ENCODE measurements at places on chromosomes 7 and 10.

DNA sequence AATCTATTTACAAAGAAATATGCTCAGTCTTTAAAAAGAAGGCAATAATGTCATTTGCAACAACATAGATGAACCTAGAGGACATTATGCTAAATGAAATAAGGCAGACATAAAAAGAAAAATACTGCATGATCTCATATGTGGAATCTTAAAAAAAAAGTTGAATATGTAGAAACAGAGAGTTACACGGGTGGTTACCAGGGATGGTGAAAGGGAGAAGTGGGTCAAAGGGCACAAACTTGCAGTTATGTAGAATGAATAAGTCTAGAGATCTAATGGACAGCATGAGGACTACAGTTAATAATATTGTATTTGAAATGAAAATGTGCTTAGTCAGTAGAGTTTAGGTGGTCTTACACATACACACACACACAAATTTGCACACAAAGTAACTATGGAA is 88.2 kb upstream of the CCDC71L start:
- DNase-seq: no peak

DNA sequence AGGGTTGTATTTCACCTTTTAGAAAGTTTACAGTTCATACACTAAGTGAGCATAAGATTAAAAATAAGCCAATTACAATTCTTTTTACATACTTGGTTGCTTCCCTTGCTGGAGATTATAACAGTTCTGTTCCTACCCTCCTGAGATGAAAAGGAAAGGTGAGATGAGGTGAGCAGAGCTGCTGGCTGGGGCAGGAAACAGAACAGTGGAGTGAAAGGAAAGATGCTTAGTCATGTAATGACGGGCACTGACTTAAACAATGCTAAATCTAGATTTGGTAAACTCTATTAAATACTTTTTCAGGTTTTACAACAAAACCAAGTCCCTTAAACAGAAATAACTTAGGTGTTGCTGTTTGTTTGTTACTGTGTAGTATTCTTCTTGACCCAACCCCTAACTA is 19.9 kb upstream of the ZEB1 start:
- no peak for DNase-seq

DNA sequence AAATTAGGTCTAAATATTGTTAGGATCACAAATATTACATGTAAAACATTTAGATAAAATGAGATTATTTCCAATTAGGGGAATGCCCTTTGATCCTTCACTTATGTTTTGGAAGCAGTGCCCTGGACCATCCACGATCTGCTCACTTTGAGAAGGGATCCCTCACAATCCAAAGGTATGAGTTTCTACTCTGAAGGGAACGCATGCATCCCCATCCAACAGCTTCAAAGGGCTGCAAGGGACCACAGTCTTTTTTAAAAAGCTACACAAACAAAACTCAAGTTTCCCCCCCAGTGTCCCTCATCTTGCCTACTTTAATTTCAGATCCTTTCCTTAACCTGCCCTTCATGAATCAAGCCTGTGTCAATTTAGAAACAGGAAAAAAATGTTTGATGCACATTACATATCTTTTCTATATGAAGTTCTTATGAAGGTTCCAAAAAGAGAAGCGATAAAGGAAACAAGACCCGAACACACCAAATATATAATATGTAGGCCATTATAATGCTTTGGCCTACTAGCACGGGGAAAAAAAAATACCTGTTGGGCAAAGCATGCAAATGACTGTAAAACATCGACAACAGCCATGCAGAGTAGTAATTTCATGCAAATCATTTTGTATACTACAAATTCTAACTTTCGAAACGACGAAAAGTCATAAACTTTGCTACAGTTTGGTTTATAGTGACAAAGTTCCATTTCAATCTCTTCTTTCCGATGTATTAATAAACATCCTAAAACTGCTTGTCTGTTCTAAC is 2.0 kb downstream of the EIF3A start:
- DNase-seq: no peak

- DNase-seq: no peak
Observed at GRCh38 chr7:130387628-130388403, 7.5 kb downstream of the CPA1 start.

DNA sequence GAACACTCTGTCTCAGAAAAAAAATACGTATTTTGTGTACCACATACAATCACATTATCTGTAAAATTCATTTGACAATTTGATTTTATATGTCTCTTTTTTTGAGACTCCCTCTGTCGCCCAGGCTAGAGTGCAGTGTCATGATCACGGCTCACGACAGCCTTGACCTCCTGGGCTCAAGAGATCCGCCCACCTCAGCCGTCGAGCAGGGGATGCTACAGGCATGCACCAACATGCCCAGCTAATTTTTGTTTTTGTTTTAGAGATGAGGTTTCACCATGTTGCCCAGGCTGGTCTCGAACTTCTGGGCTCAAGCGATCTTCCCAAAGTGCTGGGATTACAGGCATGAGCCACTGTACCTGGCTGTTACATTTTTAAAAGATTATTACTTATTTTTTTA is 11.6 kb upstream of the BAZ1B start:
- no peak for DNase-seq
